MM.1S (cell line): ENCODE measurements at places on chromosomes 6 and 20.

GRCh38 chr20:39070484-39071231 is 108.5 kb downstream of the DHX35 start:
- no peaks in the 10 kb centered on the region for H3K36me3 ChIP-seq
- H3K4me1 ChIP-seq: no peaks in the 10 kb centered on the region
- no peaks in the 10 kb centered on the region for H3K27me3 ChIP-seq
- no peak overlapping the region for H3K4me3 ChIP-seq
- no peak overlapping the region for H3K27ac ChIP-seq

GRCh38 chr20:50153153-50153499 is 397 bp downstream of the PEDS1 start:
- 0 out of 2 replicates have a peak, but pooled peaks cover 2% of the 10 kb centered on the region for H3K27me3 ChIP-seq
- H3K27ac ChIP-seq: no peak overlapping the region
- H3K36me3 ChIP-seq: no peaks in the 10 kb centered on the region
- no peak for DNase-seq
- H3K4me1 ChIP-seq: peaks cover 6% of the 10 kb centered on the region; the same call in 1 of the 2 replicates

GRCh38 chr6:119495230-119495683 is 145.7 kb upstream of the MAN1A1 start:
- H3K4me1 ChIP-seq: peaks cover 52% of the 10 kb centered on the region
- no peak overlapping the region for H3K4me3 ChIP-seq
- no peaks in the 10 kb centered on the region for H3K36me3 ChIP-seq
- H3K27me3 ChIP-seq: no peaks in the 10 kb centered on the region
- no peak for DNase-seq

DNA sequence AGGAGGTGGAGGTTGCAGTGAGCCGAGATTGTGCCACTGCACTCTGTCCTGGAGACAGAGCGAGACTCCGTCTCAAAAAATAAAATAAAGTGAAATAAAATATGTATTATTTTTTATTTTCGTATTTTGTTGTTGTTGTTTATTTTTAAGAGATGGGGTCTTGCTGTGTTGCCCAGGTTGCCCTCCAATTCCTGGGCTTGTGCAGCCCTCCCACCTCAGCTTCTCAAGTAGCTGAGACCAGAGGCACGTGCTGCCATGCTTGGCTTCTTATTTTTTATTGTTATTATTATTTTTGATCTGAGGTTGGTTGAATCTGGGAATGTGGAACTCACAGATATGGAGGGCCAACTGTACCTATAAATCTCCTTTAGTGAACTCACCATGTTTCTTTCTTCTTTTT is 10.1 kb downstream of the KPNA5 start:
- H3K36me3 ChIP-seq: no peaks in the 10 kb centered on the region
- H3K4me1 ChIP-seq: peaks cover 4% of the 10 kb centered on the region; the same call in 1 of the 2 replicates

DNA sequence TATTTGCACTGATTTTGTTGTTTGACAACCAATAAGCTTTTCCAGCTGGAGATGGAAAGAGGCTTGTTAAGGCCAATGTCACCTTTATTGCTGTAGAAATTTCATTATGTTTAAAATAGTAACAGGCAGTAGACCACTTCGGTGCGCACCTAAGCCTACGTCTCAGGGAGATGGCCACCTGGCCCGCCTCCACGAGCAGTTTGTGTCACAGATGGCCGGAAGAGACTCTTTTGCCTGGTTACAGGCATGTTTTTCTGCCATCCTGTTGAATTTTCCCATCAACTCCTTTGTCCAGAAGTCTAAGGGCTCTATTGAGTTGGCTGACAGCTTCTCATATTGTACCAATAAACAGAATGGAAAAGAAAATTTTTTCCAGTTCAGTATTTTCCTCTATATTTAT is 51.0 kb downstream of the SLC9A8 start:
- no peak for DNase-seq
- no peak overlapping the region for H3K27ac ChIP-seq
- no peak overlapping the region for H3K4me3 ChIP-seq

DNA sequence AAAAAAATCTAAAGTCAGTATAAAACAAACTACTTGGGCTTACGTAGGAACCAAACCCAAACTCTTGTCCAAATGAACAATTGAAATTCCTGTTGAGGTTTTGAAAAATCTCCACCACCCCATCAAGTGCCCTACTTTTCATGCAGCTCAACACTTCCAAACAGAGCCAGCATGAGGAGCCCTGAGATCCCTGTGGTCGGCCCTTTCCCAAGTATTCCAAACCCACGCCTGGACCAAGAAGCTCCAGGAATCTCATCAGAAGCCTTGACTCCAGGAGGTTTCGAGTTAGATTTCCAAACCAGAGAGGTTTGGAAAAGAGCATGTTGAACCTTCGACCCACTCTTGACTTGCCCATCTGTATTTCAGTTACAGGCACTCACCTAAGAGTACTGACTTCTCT is 179.3 kb downstream of the MTFR2 start:
- H3K4me1 ChIP-seq: no peaks in the 10 kb centered on the region
- H3K27ac ChIP-seq: no peak overlapping the region
- no peak overlapping the region for H3K4me3 ChIP-seq
- no peaks in the 10 kb centered on the region for H3K36me3 ChIP-seq

- no peaks in the 10 kb centered on the region for H3K36me3 ChIP-seq
- no peaks in the 10 kb centered on the region for H3K27me3 ChIP-seq
- H3K4me3 ChIP-seq: no peak overlapping the region
- no peaks in the 10 kb centered on the region for H3K4me1 ChIP-seq
Observed at GRCh38 chr6:160130729-160131484, 9.3 kb downstream of the SLC22A1 start.

DNA sequence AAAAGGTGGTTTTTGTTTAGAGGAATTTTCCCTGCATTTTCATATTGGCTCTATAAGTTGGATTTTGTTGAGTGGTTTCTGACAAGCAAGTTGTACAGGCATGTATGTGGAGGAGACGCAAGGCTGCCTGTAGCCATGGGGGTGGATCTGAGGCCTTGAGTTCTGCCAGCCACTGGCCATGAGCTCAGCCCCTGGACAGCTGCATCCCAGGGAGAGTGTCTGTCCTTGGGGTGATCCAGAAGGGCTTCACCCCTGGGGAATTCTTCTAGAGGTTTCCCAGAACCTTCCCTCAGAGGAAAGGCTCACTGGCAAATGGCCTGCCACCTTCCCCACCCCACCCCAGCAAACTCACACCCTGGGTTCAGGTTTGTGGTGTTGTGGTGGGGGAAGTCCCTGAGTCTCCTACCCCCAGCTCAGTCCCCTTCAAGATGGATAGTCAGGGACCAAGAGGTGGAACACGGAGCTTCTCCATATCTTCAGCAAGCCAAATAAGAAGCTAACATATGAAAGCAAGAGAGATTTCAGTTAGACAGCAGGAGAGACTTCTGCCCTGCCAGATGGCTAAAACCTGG is 11.6 kb upstream of the NOL4L start:
- no peaks in the 10 kb centered on the region for H3K36me3 ChIP-seq
- H3K27ac ChIP-seq: no peak overlapping the region
- no peaks in the 10 kb centered on the region for H3K27me3 ChIP-seq
- H3K4me3 ChIP-seq: no peak overlapping the region
- H3K4me1 ChIP-seq: no peaks in the 10 kb centered on the region
- no peak for DNase-seq

DNA sequence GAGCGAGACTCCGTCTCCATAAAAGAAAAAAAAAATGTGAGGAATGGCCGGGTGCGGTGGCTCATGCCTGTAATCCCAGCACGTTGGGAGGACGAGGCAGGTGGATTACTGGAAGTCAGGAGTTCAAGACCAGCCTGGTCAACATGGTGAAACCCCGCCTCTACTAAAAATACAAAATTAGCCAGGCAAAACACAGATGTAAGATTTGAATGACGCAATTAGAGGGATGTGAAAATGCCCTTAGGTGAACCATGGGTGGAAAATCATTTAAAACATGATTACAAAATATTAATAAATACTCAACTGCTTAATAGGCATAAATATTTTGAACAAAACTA is 20.9 kb downstream of the COL9A3 start:
- no peak overlapping the region for H3K4me3 ChIP-seq
- H3K4me1 ChIP-seq: peaks cover 3% of the 10 kb centered on the region
- peaks cover 42% of the 10 kb centered on the region for H3K27me3 ChIP-seq
- DNase-seq: no peak
- H3K36me3 ChIP-seq: no peaks in the 10 kb centered on the region

GRCh38 chr6:123838505-123839234 is 35.0 kb downstream of the NKAIN2 start:
- H3K4me3 ChIP-seq: no peak overlapping the region
- no peaks in the 10 kb centered on the region for H3K27me3 ChIP-seq
- H3K4me1 ChIP-seq: no peaks in the 10 kb centered on the region
- no peak overlapping the region for H3K27ac ChIP-seq
- no peaks in the 10 kb centered on the region for H3K36me3 ChIP-seq

DNA sequence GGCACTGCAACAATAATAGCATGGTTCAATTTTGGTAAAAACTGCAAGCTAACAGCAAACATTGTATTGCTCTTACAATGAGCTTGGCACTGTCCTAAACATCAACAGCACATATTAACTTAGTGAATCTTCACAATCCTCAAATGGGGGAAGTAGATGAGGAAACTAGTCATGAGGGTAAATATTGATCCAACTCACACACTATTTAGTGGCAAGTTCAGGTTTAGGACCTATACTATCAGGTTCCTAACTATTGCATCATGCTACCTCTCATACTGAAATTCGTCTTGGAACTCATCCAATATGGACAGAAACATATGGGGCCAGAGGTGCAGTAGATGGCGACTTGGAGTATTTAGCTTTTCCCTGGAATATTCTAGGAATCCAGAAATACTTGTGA is 34.2 kb downstream of the FKBP1C start:
- no peaks in the 10 kb centered on the region for H3K27me3 ChIP-seq
- H3K4me3 ChIP-seq: no peak overlapping the region
- H3K27ac ChIP-seq: no peak overlapping the region
- DNase-seq: no peak

DNA sequence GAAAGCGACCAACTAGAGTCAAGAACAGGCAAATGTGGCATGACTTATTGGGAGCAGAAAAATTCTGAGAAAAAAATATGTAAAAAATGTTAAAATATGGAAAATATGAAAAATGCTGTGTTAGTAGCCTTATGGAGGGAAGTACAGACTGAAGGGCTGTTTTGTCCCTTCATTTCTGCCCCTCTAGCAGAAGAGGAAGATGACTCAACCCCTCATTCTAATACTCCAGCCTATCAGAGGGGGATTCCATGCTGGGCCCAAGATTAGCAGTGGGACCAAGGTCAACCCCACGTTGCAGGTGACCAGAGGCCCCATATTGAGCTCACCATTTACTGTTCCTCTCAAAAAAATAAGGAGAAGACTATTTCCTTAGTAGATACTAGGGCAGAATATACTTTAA is 8.4 kb downstream of the MUC21 start:
- no peaks in the 10 kb centered on the region; the same call in 1 of the 2 replicates for H3K27me3 ChIP-seq
- H3K4me1 ChIP-seq: peaks cover 11% of the 10 kb centered on the region; the same call in 1 of the 2 replicates
- H3K36me3 ChIP-seq: no peaks in the 10 kb centered on the region
- no peak overlapping the region for H3K27ac ChIP-seq
- no peak for DNase-seq
- H3K4me3 ChIP-seq: no peak overlapping the region

- H3K4me3 ChIP-seq: no peak overlapping the region
- no peaks in the 10 kb centered on the region for H3K36me3 ChIP-seq
- H3K4me1 ChIP-seq: no peaks in the 10 kb centered on the region
- H3K27ac ChIP-seq: no peak overlapping the region
Observed at GRCh38 chr20:63238514-63239125, 2.9 kb downstream of the BIRC7 start.

GRCh38 chr6:118621799-118622470 is 29.5 kb downstream of the CEP85L start:
- no peak overlapping the region for H3K27ac ChIP-seq
- H3K27me3 ChIP-seq: no peaks in the 10 kb centered on the region
- no peaks in the 10 kb centered on the region for H3K36me3 ChIP-seq
- DNase-seq: no peak
- H3K4me3 ChIP-seq: no peak overlapping the region

GRCh38 chr6:100228437-100228833 is 234.4 kb upstream of the MCHR2 start:
- DNase-seq: no peak
- no peak overlapping the region for H3K27ac ChIP-seq
- H3K4me1 ChIP-seq: 0 out of 2 replicates have a peak, but pooled peaks cover 6% of the 10 kb centered on the region
- no peaks in the 10 kb centered on the region for H3K27me3 ChIP-seq

- H3K4me3 ChIP-seq: no peak overlapping the region
- DNase-seq: no peak
- no peak overlapping the region for H3K27ac ChIP-seq
- H3K36me3 ChIP-seq: no peaks in the 10 kb centered on the region
- H3K27me3 ChIP-seq: no peaks in the 10 kb centered on the region
Observed at GRCh38 chr6:41746107-41746506, 1.1 kb downstream of the PGC start.

- no peak overlapping the region for H3K4me3 ChIP-seq
Observed at GRCh38 chr6:163637524-163637923, 223.0 kb downstream of the QKI start.

DNA sequence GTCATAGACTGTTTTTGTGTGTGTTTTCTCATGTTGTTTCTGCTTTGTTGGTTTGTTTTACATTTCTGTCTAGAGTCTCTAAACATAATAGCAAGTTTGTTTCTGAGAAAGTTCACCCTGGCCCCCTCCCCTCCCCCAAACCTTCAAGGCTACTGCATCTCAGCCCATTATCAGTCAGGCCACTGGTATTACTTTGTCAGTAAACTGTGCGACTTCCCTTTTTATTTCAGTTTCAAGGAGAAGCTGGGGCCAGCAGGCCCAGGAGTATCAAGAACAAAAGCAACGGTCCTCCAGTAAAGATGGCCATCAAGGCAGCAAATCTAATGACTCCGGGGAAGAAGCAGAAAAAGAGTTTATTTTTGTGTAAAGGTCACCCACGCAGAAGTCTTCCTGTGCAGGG is 32.8 kb upstream of the SCGN start:
- H3K27ac ChIP-seq: no peak overlapping the region
- no peaks in the 10 kb centered on the region for H3K36me3 ChIP-seq
- H3K4me3 ChIP-seq: no peak overlapping the region
- DNase-seq: no peak
- H3K27me3 ChIP-seq: no peaks in the 10 kb centered on the region
